ENCODE measurements at places on chromosomes 13 and 19. TPM values are rescaled to one million over a fixed set of nuclear protein-coding genes. Genes with fewer than 3 reads are reported as not detected.

The JAK3 gene
- total RNA-seq: 122 TPM

DNA sequence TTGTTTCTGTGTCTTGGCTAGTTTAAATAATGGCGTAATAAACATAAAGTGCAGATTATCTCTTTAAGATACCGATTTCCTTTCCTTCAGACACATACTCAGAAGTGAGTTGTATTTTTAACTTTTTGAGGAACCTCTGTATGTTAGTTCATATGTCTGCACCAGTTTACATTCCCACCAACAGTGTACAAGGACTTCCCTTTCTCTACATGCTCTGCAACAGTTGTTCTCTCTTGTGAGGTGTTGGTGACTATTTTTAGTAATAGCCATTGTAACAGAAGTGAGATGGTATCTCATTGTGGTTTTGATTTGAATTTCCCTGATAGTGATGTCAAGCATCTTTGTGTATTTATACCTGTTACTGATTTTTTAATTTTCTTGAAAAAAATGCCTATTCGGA, 418.6 kb downstream of the UQCRFS1 start:
- no peak for DNase-seq

The CELF5 gene
- 0.14 TPM for total RNA-seq

DNA sequence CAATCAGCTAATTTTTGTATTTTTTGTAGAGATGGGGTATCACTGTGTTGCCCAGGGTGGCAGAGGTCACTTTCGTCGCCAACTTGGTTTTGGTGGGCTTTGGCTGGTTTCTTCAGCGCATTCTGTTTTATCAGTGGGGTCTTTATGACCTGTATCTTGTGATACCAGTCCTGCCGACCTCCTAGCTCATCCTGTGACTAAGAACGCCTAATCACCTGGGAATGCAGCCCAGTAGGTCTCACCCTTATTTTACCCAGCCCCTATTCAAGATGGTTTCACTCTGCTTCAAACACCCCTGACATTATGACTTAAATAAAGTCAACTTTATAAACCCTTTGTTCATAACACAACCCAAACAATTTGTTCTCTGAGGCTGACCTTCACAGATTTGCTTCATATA, 3.0 kb upstream of the ZNF878 start:
- no peak for DNase-seq

The PRRG2 gene
- 2.3 TPM for total RNA-seq

GRCh38 chr13:27236478-27236877, 14.9 kb upstream of the RPL21 start:
- no peak for DNase-seq

The GAPDHS gene
- not detected for total RNA-seq
